ENCODE measurements at places on chromosomes 11 and 22. TPM values are rescaled to one million over a fixed set of nuclear protein-coding genes. Genes with fewer than 3 reads are reported as not detected.

CD3D gene
- total RNA-seq = not detected

MICAL2 gene
- total RNA-seq = 151 TPM

C22orf23 gene
- total RNA-seq = not detected

PANX1 gene
- 26.1 TPM for total RNA-seq

CRYAB gene
- total RNA-seq = 1.2 TPM

CHRM1 gene
- total RNA-seq = not detected

MMP13 gene
- total RNA-seq = not detected

ACR gene
- total RNA-seq = not detected

SYNGR1 gene
- total RNA-seq = 0.35 TPM

OVCH2 gene
- total RNA-seq = 0.79 TPM

NRXN2 gene
- not detected for total RNA-seq

OR8G5 gene
- total RNA-seq = not detected

SAA1 gene
- total RNA-seq = 45.5 TPM

TP53AIP1 gene
- 4.5 TPM for total RNA-seq

TST gene
- total RNA-seq = 16.4 TPM

SERPINH1 gene
- 80.5 TPM for total RNA-seq

HSPB2 gene
- total RNA-seq = 0.23 TPM

TALDO1 gene
- 137 TPM for total RNA-seq

KCNQ1OT1 gene
- total RNA-seq = 1.7 TPM

KRTAP5-1 gene
- not detected for total RNA-seq

MOV10L1 gene
- total RNA-seq = not detected

ABTB2 gene
- total RNA-seq = 3.1 TPM

RAG1 gene
- total RNA-seq = 0.16 TPM

MGAT3 gene
- not detected for total RNA-seq

P2RY2 gene
- 1.0 TPM for total RNA-seq

MRPL48 gene
- 36.8 TPM for total RNA-seq

KIF18A gene
- total RNA-seq = 12.9 TPM

C11orf21 gene
- not detected for total RNA-seq

GVQW3 gene
- total RNA-seq = 1.5 TPM

DDT gene
- 127 TPM for total RNA-seq

DERL3 gene
- total RNA-seq = not detected

LSP1 gene
- total RNA-seq = 3.7 TPM

SHANK2 gene
- 0.52 TPM for total RNA-seq

ATP5MG gene
- total RNA-seq = 210 TPM

WNT11 gene
- total RNA-seq = not detected

ART1 gene
- not detected for total RNA-seq

TEAD1 gene
- 123 TPM for total RNA-seq

TIRAP gene
- total RNA-seq = 11.9 TPM

CSF2RB gene
- total RNA-seq = not detected

TMEM134 gene
- total RNA-seq = 49.7 TPM

ANGPTL5 gene
- total RNA-seq = not detected

OR2AG1 gene
- not detected for total RNA-seq

RIBC2 gene
- total RNA-seq = 0.26 TPM

KBTBD3 gene
- 2.9 TPM for total RNA-seq

OR52B2 gene
- total RNA-seq = not detected

OPCML gene
- total RNA-seq = not detected

ANO9 gene
- total RNA-seq = 7.2 TPM

LIPT2 gene
- total RNA-seq = 3.0 TPM

PGA4 gene
- total RNA-seq = not detected

KCNE3 gene
- total RNA-seq = not detected

MTA2 gene
- total RNA-seq = 139 TPM

CABP4 gene
- not detected for total RNA-seq

Data from MCF 10A (cell line).